ENCODE measurements at places on chromosomes 1 and 21.

DNA sequence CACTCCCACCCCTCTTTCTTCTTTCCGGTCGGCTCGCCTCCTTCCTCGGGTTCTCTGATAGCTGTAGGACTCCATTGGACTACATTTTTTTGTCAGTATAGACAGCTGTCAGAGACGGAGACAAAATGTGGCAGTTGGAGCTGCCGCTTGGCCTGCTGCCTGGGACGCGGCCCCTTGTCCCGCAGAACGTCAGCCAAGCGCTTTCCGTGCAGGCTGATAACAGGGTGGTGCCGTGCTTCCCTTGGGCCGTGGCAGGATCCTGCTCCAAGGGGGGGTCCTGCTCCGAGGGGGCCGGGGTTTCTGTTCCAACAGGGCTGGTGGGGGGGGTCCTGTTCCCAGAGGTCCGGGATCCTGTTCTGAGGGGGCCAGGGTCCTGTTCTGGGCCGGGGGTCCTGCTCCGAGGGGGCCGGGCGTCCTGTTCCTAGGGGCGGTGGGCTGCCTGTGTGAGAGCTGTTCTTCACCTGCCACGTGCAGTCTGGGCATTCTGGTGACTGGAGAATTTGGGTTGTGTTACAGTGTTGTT lies 4.9 kb downstream of the SKI start:
- H3K27me3 ChIP-seq: no peaks in the 10 kb centered on the region
- H3K4me3 ChIP-seq: peak overlapping the region; percentile 78
- no peak for DNase-seq
- peak overlapping the region; percentile 89 for H3K27ac ChIP-seq
- peaks cover 93% of the 10 kb centered on the region for H3K4me1 ChIP-seq

GRCh38 chr1:200771625-200772555 lies 33.2 kb downstream of the CAMSAP2 start:
- DNase-seq: no peak
- H3K4me3 ChIP-seq: no peak overlapping the region
- H3K27ac ChIP-seq: no peak overlapping the region
- peaks cover 10% of the 10 kb centered on the region for H3K36me3 ChIP-seq
- H3K27me3 ChIP-seq: no peaks in the 10 kb centered on the region

- no peak overlapping the region for H3K27ac ChIP-seq
- H3K4me1 ChIP-seq: no peaks in the 10 kb centered on the region
Observed at GRCh38 chr1:11388617-11389016, 90.3 kb upstream of the DISP3 start.

DNA sequence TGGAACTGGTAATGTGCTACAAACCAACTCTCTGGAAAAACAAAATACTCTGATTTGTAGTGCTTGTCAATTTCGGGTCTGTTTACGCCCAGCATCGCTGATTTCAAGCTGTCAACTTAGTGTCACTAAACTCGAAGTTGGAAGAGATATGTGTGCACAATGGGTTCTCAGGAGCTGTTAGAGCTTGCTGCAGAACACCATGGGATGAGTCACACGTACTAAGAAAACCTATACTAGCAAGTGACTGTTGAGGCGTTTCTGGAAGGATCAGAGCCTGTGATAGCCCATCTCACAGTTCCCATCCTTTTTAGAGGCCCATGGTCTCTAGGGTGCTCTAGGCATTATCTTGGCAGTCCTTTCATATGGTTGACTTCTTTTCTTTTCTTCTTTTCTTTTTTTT lies 14.3 kb downstream of the GMEB1 start:
- H3K36me3 ChIP-seq: peaks cover 51% of the 10 kb centered on the region
- no peaks in the 10 kb centered on the region for H3K4me1 ChIP-seq
- H3K27me3 ChIP-seq: no peaks in the 10 kb centered on the region
- DNase-seq: no peak
- no peak overlapping the region for H3K4me3 ChIP-seq

- peak overlapping the region; percentile 96 for H3K27ac ChIP-seq
- peak; percentile 80 for DNase-seq
- H3K27me3 ChIP-seq: no peaks in the 10 kb centered on the region
- peaks cover 73% of the 10 kb centered on the region for H3K4me1 ChIP-seq
Observed at GRCh38 chr1:25695090-25695770, 78.6 kb downstream of the MAN1C1 start.

DNA sequence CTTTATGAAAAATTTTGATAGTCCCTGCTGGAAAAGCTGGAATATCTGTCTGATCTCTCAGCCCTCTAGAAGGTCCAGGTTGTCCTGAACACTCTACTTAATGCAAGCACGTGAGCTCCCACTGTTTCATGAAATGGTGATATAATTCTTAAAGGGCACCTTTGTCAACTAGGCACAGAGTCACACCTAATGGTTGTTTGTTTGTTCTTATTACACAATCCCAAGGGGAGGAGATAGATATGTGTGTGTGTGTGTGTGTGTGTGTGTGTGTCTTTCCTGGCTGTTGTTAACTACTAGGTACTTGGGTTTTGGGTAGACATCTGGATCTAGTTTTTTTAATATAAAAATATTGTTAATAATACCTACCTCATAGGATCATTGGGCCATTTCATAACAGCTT lies 63.9 kb downstream of the GRIK1 start:
- H3K27me3 ChIP-seq: no peaks in the 10 kb centered on the region
- H3K4me3 ChIP-seq: no peak overlapping the region

- no peaks in the 10 kb centered on the region for H3K27me3 ChIP-seq
- DNase-seq: no peak
- peak overlapping the region; percentile 13 for H3K4me3 ChIP-seq
Observed at GRCh38 chr1:243495442-243496186, 239.8 kb downstream of the SDCCAG8 start.

DNA sequence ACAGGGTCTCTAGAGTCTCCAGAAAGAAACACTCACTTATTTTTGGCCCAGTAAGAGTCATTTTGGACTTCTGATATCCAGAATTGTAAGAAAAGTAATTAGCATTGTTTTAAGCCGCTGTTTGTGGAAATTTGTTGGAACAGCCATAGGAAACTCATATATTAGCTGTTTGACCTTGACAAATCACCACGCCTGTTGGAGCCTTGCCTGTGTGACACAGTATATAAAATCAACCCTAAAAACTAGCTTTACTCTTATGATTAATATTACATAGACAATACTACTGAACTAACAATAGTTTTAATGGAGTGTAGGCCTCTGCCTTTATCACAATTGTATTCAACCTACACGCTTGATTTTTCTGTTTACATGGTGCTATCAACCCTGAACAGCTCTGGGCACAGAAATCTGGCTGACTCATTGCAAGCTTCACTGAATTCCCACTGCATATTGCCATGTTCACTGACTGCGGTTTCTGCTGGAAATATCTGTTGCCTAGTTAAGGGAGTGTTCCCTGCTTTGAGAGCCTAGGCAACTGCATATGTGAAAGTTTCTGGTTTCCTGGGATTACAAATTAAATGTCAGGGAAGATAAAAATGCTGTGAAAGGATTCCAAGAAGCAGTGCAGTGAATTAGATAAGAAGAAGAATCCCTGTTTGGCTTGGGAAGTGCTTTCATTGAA lies 419.5 kb upstream of the DEPDC1 start:
- H3K27me3 ChIP-seq: no peaks in the 10 kb centered on the region
- H3K36me3 ChIP-seq: no peaks in the 10 kb centered on the region
- peaks cover 13% of the 10 kb centered on the region for H3K4me1 ChIP-seq
- DNase-seq: no peak

DNA sequence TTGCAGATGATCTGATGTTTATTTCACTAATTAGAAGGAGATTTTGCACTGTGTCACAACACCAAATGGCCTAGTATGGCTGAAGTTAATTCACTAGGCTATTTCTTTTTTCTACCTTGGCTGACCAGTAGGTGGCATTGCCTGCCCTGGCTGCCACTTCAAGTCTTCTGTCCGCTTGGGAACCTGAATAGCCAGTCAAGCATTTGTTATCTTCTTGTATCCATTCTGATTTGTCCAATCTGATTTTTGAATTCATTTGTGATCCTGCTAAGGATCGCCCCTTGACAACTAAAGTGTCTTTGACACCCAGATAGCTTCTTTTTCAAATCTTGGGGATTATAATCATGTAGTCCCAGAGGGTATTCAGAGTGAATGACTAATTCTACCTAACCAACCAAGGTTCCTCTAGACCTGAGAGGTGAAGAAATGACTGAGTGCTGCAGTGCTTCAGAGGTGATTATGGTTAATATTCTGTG lies 99.4 kb downstream of the GIPC2 start:
- no peak overlapping the region for H3K27ac ChIP-seq
- no peaks in the 10 kb centered on the region for H3K36me3 ChIP-seq
- DNase-seq: peak; percentile 21
- H3K4me1 ChIP-seq: no peaks in the 10 kb centered on the region

DNA sequence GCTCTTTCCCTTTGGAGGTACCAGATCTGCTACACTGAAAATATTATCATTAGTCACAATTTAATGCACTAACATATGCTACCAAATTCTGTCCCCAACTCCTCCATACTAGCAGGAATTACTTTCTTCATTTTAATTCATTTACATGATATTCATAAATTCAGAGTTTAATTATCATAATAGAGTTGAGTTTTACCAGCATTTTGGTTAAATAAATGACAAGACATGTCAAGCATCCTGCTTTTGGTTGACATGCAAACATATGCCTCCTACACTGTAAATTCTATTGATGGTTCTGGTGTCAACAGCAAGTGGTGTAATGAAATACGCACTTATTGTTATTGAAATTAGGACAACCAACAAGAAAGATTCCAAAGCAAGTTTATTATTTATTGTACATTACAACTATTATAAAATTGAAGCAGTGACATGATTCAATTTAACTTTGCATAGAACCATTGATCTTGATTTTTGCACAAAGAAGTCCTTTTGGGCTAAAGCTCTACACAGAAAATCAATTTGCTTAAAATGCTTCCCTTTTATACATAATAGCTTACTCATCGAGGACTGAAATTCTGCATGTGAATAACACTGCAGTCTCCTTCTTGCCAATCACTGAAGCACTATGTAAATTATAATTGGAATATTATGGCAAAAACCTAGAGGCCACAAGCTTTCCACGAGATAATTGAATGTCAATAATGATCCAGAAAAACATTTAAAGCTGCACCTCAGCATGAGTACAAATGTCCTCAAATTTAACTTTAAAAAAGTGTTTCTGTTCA lies 728.6 kb upstream of the ADGRL2 start:
- DNase-seq: no peak
- no peaks in the 10 kb centered on the region for H3K27me3 ChIP-seq
- H3K27ac ChIP-seq: no peak overlapping the region
- H3K4me3 ChIP-seq: no peak overlapping the region
- H3K36me3 ChIP-seq: no peaks in the 10 kb centered on the region
- H3K4me1 ChIP-seq: no peaks in the 10 kb centered on the region

DNA sequence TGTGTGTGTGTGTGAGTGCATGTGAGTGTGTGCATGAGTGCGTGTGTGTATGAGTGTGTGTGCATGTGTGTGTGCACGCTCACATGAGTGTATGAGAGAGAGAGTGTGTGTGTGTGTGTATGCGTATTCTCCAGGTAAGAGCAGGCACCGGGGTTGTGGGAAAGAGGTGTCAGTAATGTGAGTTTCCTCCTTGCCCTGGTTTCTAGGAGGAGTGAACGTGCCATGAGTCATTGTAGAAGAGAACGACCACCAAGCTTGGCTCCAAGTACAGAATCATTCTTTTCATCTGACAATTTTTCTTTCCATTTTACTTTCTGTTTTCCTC lies 79.1 kb downstream of the POFUT2 start:
- peaks cover 71% of the 10 kb centered on the region for H3K36me3 ChIP-seq
- H3K4me3 ChIP-seq: no peak overlapping the region
- DNase-seq: no peak
- H3K4me1 ChIP-seq: no peaks in the 10 kb centered on the region
- H3K27ac ChIP-seq: no peak overlapping the region
